Dermis blood vessel endothelial cell (primary cell): ENCODE measurements at places on chromosomes 7 and 10.

GRCh38 chr10:95864906-95865813, 42.6 kb upstream of the CC2D2B start:
- DNase-seq = peak; percentile 83

DNA sequence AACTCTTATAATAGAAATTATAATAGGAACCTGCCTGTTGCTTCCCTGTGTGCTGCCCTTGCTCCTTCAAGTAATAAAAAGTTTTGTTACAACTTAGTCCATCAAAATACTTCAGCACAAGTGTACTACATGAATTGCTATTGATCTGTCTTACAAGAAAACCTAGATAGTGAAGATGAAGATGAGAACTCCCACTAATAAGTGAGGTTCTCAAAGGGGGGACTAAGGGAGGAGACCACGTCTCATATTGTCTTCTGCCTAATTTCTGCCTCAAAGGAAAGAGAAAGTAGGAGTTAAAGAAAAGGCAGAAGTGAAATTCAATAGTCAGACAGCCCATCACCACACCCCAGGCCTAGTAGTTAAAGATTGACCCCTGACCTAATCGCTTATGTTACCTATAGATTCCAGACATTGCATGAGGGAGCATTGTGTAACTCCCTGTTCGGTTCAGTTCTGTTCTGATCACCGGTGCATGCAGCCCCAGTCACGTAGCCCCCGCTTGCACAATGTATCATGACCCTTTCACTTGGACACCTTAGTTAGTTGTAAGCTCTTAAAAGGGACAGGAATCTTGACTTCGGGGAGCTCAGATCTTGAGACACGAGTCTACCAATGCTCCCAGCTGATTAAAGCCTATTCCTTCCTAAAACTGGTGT, 18.2 kb upstream of the CHST3 start:
- peak; percentile 23 for DNase-seq

DNA sequence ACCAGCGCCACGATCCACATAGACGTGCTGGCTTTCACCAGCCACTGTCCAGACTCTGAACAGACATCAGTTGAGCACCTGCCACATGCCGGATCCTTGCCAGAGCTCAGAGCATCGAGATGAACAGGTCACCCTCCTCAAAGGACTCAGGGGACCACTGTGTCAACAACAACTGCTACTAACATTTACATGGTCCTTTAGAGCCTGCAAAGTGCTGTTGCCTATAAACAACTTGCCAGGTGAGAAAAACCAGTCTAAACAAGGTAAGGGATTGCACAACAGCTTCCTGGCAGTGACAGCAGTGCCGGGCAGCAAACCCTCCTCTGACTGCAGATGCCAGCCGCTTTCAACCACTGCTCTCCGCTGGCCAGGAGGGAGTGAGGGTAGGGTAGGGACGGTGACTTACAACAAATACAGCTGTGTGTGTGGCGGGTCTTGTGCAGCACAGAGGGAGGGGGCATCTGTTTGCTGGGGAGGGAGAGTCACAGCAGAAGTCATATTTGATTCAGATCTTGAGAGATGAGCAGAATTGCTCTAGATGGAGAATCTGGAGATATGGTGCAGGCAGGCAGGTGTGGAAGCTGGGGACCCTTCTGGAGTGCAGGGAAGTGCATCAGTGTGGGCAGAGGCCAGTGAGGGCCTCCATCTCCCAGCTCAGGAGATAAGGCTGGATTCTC, 32.8 kb upstream of the RHEB start:
- DNase-seq = no peak

DNA sequence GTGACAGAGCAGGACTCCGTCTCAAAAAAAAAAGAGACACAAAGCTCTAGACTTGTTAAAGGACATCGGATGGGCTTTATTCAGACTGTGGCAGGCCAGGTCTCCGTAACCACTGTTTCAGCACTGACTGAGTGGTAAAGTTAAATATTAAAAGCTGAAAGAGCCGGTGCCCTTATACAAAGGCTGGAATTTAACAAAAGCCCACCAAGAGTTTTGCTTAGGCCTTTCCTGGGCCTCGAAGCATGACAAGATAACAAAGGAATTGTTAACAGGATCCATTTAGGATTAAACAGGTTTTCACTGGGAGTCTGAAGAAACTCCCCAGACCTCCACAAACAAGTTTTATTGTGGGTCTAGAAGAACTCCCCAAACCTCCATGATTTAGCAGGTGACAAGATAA, 727.8 kb downstream of the TYW1 start:
- no peak for DNase-seq

- DNase-seq = no peak
Observed at GRCh38 chr7:81777697-81778096, 7.8 kb upstream of the HGF start.

- no peak for DNase-seq
Observed at GRCh38 chr10:76035206-76036110, 604.0 kb downstream of the LRMDA start.

DNA sequence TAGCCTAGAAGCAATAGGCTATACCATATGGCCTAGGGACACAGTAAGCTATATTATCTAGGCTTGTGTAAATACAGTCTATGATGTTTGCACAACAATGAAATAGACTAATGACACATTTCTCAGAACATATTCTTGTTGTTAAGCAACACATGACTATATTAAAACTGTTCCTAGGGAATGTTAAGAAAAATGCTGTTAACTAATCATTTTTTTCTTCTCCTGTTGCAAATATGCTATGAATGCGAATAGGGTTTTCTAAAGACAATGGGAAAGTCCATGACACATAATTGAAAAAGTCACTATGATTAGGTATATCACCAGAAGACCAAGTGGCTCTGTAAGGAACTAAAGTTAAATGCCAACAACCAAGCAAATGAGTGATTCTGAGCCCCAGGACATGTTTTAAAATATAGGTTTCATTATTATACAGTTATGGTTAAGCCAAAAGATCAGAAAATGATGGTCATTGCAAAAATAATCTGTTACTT, 454.0 kb upstream of the SORCS1 start:
- no peak for DNase-seq

DNA sequence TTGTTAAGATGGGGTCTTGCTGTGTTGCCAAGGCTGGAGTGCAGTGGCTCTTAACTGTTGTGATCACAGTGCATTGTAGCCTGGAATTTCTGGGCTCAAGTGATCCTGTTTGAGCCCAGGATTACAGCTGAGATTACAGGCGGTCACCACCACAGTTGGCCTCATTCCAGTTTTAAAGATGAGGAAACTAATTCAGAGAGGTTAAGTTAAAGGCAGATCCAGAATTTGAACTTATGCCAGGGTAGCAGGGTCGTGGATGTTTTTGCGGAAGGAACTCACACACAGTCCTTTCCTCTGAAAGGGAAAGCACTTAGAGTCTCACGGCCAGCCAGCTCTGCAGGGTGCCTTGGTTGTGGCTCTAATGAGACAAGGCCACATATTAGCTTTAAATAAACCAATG, 84.7 kb downstream of the MMRN2 start:
- DNase-seq = peak; percentile 74

- DNase-seq = peak; percentile 52
Observed at GRCh38 chr7:22356701-22357310, at the start of gene RAPGEF5. Gene RAPGEF5 (minus strand): TSS chr7:22357154. CDS start chr7:22357060, 94 bp downstream.

DNA sequence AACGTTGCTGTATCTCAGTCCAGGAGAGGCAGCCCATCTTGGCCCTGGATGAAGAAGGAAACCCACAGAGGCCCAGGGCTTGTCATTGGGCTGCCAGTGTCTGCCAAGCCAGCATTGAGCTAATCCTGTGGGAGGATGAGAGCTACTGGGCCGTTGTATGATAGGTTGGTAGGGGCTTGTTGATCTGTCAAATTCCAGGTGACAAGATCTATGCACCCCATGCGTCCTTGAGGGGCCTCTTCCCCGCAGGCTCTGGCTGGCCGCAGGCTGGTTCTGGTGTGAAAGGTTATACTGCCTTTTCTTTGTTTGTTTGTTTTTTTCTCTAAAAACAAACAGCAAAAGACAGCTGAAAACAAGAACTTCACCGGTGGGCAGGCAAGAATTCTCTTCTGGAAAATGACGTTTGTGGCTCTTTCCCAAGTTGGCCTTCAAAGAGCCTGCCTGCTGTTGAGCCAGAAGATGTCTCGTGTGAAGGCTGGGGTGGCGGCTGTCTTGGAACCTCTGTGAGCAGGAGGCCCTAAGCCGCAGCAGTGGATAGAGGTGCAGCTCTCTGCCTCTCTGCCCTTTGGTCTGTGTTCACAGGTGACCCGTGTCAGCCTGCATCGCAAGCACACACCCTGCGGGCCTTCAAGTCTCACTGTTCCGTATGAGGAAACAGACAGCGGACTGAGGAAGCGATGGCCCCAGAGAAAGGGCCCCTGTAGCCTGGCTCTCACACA, 23.3 kb downstream of the CYP17A1 start:
- peak; percentile 56 for DNase-seq

DNA sequence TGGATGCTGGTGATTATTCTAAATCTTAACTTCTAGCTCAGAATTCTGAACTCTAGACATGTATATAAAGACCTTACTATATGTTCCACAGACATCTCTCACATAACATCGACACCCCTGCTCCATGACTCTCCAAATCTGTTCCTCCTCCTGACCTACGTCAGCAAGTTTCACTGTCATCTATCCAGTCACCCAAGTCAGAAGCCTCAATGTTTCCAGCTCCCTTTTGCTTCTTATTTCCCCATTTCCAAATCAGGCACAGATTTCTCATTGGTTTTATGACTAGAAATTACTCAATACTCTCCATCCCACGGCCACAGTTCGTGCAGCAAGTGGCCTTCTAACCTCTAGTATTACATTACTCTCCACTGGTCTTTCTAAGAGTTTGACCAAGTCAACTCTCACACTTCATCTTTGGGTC, 28.5 kb downstream of the EPC1 start:
- no peak for DNase-seq
